Right atrium auricular region (tissue), 2 donors: ENCODE measurements at places on chromosomes 16 and 17. TPM values are rescaled to one million over a fixed set of nuclear protein-coding genes. Genes with fewer than 3 reads are reported as not detected.
A peak's percentile ranks its signal among the peaks of the same experiment; 100 is the strongest.

- peak; percentile 85 for DNase-seq
These were observed 27.7 kb downstream of the ABCC1 start for GRCh38 chr16:15976929-15977637.

DNA sequence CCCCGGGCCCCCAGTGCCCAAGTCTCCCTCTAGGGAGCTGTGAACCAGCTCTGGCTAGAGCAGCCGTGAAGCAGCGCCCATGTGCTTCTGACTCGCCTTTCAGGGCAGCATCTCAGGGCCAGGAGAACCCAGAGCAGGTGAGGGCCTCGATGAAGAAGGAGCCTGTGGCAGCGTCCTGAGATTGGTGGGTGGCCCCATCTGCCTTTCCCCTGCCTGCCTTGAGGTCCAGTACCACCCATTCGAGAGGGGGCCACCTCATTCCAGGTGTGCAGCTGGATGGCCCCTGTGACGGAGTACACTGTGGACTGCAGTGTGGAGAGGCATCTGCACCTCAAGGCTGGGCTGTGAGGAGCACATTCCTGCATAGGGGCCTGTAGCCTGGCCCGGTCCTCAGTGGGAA is 167.3 kb upstream of the ZNF267 start:
- no peak for DNase-seq

- no peak for DNase-seq
These were observed 44.4 kb downstream of the PPL start for GRCh38 chr16:4892361-4893102.

Gene MEOX1
- total RNA-seq = 3.9 TPM

- no peak for DNase-seq
These were observed 152.7 kb downstream of the RAB11FIP4 start for GRCh38 chr17:31544186-31544585.

DNA sequence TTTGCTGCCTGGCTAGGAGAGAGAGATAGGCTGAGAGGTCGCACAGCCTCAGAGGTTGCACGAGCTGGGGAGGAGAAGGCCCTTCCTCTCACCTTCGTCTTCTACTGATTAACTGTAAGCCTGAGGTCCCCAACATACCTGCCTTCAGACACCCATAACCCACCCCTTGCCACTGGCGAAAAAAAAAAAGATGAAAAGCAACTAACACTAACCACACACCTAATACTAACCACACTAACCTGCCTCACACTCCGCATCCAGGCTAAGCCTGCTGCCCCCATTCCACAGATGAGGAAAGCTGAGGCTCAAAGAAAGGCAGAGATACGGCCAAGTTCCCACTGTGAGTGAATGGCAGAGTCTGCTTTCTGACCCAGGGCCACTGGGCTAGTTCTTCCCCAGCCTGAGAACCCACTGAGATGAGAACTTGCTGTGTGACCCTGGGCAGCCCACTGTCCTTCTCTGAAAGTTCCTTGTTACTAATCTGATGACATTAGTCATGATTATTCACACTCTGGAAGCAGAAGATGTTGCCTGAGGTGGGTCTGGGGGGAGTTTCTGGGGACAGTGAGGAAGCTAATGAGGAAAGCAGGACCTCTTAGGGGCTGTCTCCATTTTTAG is 4.6 kb downstream of the IL21R start:
- no peak for DNase-seq
